Activated CD8-positive, alpha-beta memory T cell treated with anti-CD3 and anti-CD28 coated beads, Interleukin-2, amount 10 ng/mL, durations not matched to agents 7 days and 5 days (primary cell): ENCODE measurements at places on chromosomes 1 and 21.

- no peak for DNase-seq
- peaks cover 1% of the 10 kb centered on the region for H3K4me1 ChIP-seq
- H3K27me3 ChIP-seq: no peaks in the 10 kb centered on the region
These were observed 37.9 kb downstream of the PABPC4 start for GRCh38 chr1:39538531-39539251.

DNA sequence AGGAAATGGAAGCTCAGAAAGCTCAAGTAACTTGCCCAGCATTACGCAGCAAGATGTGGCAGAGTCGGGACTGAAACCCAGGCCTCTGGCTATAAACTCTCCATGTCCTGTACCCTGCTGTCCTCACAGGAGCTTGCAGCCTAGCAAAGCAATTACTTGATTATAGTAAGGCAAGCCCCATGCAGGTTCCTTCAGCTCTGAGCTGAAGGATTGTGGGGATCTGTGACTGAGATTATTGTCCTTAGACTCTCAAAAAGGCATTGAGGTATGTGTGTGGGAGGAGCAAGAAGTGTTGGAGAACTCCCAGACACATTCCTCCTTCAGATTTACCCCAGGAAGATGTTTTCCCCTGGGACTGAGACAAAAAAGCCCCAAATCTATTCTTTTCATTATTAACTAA is 124.0 kb upstream of the SPATA6 start:
- DNase-seq: no peak
- H3K27ac ChIP-seq: no peak overlapping the region
- H3K4me3 ChIP-seq: no peak overlapping the region
- H3K4me1 ChIP-seq: no peaks in the 10 kb centered on the region
- H3K27me3 ChIP-seq: peaks cover 2% of the 10 kb centered on the region

GRCh38 chr1:53524428-53525375 is 65.5 kb downstream of the DMRTB1 start:
- DNase-seq: no peak
- no peaks in the 10 kb centered on the region for H3K4me1 ChIP-seq
- H3K4me3 ChIP-seq: no peak overlapping the region
- H3K27ac ChIP-seq: no peak overlapping the region
- H3K27me3 ChIP-seq: no peaks in the 10 kb centered on the region
- no peaks in the 10 kb centered on the region for H3K36me3 ChIP-seq

- H3K36me3 ChIP-seq: no peaks in the 10 kb centered on the region
- peaks cover 42% of the 10 kb centered on the region for H3K27me3 ChIP-seq
- H3K27ac ChIP-seq: no peak overlapping the region
- H3K4me3 ChIP-seq: no peak overlapping the region
- peaks cover 14% of the 10 kb centered on the region for H3K4me1 ChIP-seq
These were observed 2.1 kb downstream of the SIPA1L2 start for GRCh38 chr1:232627645-232628334.

GRCh38 chr1:78060857-78061563 is 15.2 kb downstream of the GIPC2 start:
- H3K4me3 ChIP-seq: no peak overlapping the region
- H3K4me1 ChIP-seq: peaks cover 7% of the 10 kb centered on the region
- no peak for DNase-seq
- H3K27me3 ChIP-seq: peaks cover 17% of the 10 kb centered on the region
- peaks cover 1% of the 10 kb centered on the region for H3K36me3 ChIP-seq

DNA sequence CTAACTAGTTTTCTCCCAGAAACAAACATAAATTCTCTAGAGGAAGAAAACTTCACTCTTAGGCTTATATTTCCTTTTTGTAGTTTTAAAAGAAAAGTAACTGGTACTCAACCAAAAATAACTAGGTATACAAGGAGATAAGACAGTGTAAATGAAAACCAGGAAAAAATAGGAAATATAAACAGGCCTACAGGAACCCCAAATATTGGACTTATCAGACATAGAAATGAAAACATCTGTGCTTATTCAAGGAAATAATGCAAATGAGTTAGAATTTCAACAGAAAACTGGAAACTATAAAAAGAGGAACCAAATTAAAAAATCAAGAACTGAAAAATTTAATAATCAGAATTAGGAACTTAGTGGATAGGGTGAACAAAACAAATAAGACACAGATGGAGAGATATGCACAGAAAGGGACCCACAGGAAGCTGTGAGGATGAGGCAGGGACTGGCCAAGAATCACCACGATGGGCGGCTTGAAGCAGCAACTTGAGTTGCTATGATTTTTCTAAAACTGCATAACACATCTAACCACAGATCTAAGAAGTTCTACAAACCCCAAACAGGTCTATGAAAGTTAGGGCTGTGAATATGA is 67.5 kb upstream of the ACTRT2 start:
- H3K4me1 ChIP-seq: no peaks in the 10 kb centered on the region
- DNase-seq: no peak
- H3K27ac ChIP-seq: no peak overlapping the region
- no peaks in the 10 kb centered on the region for H3K27me3 ChIP-seq
- H3K4me3 ChIP-seq: no peak overlapping the region

DNA sequence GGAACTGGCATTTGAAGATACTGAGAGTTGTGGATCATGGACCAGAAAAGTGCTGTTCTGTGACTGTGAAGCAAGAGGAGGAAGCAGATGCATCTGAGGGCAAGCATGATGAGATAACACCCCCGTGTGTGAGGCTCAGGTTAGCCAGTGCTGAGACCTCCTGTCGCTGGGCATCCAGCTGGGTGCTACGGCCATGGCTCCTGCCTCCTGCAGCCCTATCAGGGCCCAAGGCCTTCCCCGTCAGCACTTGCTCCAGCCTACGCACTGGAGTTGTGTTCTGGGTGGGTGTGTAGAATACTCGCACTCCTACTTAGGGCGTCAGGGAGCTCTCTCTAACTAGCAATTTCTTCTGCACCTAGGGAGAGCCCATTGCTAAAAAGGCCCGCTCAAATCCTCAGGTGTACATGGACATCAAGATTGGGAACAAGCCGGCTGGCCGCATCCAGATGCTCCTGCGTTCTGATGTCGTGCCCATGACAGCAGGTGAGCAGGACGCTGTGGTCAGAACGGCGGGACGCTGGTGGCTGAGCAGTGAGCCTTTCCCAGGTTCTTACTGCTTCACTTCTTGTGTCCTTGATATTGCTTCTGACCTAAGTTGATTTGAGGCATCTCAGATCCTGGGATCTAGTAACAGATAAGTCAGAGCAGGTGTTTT is 6.5 kb downstream of the PPIE start:
- H3K27me3 ChIP-seq: no peaks in the 10 kb centered on the region
- peaks cover 18% of the 10 kb centered on the region for H3K4me1 ChIP-seq
- H3K4me3 ChIP-seq: no peak overlapping the region
- no peak overlapping the region for H3K27ac ChIP-seq

GRCh38 chr1:1079408-1080121 is 5.5 kb upstream of the RNF223 start:
- H3K27me3 ChIP-seq: peaks cover 7% of the 10 kb centered on the region
- no peak for DNase-seq
- no peaks in the 10 kb centered on the region for H3K36me3 ChIP-seq

GRCh38 chr1:8649027-8649426 is 168.4 kb downstream of the RERE start:
- H3K27ac ChIP-seq: no peak overlapping the region
- H3K4me3 ChIP-seq: no peak overlapping the region
- H3K36me3 ChIP-seq: peaks cover 2% of the 10 kb centered on the region
- DNase-seq: no peak
- no peaks in the 10 kb centered on the region for H3K27me3 ChIP-seq

DNA sequence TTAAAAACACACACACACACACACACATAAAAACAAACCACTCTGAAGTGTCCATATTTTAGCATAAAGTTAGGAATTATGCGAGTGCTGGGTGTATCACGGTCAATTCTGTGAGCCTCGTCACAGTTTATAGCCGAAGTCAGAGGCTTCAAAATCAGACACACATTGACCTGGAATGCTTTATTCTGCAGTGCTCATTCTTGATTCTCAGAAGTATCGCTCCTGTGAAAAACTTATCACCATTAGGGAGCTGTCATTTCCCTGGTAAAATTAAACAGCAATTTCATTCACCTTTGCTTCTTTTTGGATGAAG is 8.7 kb upstream of the IRF2BP2 start:
- H3K4me3 ChIP-seq: no peak overlapping the region
- no peaks in the 10 kb centered on the region for H3K36me3 ChIP-seq
- no peak overlapping the region for H3K27ac ChIP-seq
- peaks cover 9% of the 10 kb centered on the region for H3K4me1 ChIP-seq
